ENCODE measurements at places on chromosomes 2 and 18.

GRCh38 chr2:78576409-78576808 lies 449.1 kb upstream of the REG3G start:
- DNase-seq = no peak

- DNase-seq = no peak
Observed at GRCh38 chr2:17915811-17916518, 37.5 kb downstream of the KCNS3 start.

GRCh38 chr18:31079973-31080372 lies 22.2 kb downstream of the DSC2 start:
- no peak for DNase-seq

GRCh38 chr2:233953087-233953801 lies 36.1 kb downstream of the TRPM8 start:
- DNase-seq = no peak

GRCh38 chr2:133296401-133296800 lies 271.9 kb downstream of the NCKAP5 start:
- DNase-seq = no peak

GRCh38 chr2:165408186-165408585 lies 61.3 kb upstream of the CSRNP3 start:
- DNase-seq = no peak

DNA sequence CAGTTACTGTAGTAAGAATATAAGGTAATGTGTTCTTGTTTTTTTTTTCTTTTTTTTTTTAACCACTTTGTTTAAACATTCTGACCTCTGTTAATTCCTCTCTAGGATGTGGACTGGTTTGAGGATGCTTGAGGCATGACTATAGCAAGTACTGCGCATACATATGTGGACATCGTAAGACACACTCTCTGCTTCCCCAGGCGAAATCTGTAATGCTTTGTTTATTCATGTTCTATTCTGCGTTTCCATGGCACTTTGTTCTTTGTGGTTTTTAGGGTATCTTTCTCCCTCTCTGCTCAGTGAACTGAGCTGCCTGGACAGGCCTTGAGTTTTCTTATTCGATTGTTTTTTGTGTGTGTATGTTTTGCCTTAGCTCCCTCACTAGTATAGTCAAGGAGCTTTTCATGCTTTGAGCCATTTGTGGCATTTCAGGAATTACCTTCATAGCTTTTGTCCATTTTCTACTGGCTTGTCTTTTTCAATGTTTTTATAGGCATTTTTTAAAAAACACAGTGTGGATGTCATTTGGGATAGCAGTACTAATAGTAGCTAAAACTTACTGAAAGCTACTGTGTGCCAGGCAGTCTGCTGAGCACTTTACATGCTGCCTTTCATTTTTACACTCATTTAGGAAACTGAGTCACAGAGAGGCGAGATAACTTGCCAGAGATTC lies 1.9 kb upstream of the SH3BP4 start:
- DNase-seq = peak; percentile 83

DNA sequence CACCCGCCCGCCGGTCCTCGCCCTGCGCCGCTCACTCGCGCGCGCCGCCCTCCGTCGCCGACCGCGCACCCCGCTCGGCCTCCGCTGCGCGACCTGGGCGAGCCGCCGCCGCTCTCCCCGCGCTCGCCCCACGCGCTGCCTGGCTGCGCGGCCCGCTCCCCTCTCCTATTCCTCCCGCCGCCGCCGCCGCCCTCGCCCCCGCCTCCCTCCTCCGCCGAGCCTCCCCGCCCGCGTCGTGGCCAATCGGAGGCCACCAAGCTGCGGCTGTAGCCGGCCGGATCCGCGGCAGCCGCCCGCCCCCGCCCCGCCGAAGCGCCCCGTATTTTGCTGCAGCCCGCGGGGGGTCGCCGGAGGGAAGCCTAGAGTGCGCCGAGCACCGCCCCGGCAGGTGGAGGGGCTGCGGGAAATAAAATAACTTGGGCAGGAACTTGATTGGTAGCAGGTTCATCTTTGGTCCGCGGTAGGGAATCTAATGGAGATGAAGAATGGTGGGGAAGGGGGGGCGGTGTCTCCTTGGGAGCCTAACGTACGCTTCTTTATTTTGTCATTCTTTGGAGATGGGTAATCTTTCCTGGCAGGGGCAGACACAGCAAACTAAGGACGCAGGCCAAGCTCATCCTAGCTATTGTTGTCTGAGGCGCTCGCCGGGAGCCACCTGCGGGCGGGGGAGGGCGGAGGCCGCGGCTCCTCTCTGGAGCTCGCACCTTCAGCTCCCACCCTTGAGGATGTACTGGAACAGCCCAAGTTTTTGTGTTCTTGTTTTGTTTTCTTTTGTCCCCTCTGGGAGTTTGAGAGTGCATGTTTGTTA lies 1.1 kb upstream of the CDH2 start:
- no peak for DNase-seq

DNA sequence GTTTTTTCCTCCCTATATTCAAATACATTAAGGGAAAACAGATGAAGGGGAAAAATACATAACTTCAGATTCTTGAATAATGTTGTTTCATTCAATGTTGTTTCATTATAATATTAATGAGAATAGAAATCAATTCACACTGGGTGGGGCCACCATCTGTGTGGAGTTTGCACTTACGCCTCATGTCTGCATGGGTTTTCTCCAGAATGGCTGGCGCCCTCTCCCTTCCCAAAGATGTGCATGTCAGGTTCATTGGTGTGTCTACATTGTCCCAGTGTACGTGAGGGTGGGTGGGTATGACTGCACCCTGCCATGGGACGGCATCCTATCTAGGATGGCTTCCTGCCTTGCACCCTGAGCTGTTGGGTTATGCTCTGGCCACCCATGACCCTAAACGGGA lies 51.7 kb downstream of the COBLL1 start:
- DNase-seq = no peak

GRCh38 chr2:177726931-177727348 lies 334.4 kb downstream of the AGPS start:
- no peak for DNase-seq

- no peak for DNase-seq
Observed at GRCh38 chr2:9554921-9555296, 721 bp downstream of the ADAM17 start.

DNA sequence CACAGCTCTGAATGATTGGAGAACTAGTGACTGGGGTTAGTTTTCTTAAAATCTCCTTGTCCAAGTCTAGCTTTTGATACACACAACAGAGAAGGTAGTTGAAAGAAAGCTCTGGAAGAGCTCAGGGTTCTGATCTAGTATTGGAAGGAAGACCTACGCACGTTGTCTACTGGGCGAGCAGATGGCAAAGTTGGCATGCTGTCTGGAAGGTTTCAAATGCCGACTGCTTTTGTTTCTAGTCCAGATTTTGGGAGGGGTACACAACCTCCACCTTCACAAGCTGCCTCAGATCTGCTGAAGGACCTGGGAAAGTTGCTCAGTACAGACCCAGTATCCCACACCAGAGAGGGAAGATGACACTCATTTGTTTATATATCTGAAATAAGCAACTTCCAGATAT lies 507.3 kb downstream of the RNF144A start:
- no peak for DNase-seq

- DNase-seq = no peak
Observed at GRCh38 chr2:166627893-166628292, 133.8 kb upstream of the SCN7A start.

DNA sequence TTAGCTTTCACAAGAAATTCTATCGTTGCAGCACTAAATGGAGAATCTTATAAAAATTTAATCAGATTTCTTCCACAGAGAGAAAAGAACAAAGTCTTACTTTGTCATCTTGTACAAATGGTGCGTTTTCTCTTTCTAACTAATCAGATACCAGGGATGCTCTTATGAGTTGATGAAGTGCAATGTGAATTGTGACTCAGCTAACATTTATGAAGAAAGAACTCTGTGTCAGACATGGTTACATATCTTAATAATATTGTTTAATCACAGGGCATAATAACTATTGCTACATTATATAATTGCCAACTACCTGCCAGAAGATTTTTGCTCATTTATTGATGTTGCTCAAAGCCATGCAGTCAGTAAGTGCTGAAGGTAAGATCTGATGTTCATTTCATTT lies 465.0 kb downstream of the CCDC85A start:
- no peak for DNase-seq

- no peak for DNase-seq
Observed at GRCh38 chr2:150165988-150166312, 321.5 kb downstream of the RND3 start.

DNA sequence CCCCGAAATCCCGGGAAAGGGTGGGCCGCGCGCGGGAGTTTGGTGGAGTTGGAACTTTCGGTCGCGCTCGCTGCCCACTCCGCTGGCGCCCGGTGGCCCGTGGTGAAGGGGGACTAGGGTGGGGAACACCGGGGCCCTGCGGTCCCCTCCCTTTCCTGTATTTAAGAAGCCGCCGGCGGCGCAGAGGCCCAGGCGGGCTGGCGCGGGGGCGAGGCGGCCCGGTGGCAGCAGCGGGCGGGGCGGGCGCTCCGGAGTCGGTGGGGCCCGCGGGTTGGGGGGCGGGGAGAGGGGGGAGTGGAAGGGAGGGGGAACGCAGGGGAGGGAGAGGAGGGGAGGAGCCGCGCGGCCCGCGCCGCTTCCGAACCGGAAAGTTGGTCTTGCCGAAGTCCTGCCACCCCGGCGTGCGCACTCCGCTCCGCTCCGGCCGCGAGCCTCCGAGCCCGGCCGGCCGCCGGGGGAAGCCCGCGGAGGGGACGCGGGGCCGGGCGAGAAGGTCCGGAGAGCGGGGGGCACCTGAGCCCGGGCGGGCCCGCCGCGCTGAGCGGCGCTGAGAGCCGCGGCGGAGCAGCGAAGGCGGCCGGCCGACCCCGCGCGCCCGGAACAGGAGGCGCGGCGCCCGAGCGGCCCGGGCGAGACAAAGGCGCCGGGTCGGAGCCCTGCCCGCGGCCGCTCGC lies 425 bp upstream of the SALL3 start:
- no peak for DNase-seq

DNA sequence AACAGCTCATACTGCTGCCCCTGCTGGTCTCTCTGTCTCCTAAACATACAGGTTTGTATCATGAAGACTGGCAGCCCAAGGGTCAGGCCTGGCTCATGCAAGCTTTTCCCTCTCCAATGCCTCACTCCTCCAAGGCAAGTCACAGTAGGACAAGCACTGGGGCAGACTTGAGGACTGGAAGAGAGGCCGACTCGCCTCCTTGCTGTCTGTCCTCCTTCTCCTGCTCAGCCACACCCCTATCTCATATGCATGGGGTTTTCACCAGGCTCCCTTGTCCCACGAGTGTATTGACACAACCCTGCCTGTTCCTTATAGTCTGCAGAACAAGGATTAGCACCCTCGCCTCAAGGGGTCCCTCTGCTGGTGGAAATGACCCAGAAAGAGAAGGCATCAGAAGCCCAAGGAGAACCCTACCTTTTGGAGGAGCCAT lies 223.7 kb downstream of the SOX11 start:
- DNase-seq = peak; percentile 12

- no peak for DNase-seq
Observed at GRCh38 chr2:39373181-39373802, 63.8 kb downstream of the MAP4K3 start.

DNA sequence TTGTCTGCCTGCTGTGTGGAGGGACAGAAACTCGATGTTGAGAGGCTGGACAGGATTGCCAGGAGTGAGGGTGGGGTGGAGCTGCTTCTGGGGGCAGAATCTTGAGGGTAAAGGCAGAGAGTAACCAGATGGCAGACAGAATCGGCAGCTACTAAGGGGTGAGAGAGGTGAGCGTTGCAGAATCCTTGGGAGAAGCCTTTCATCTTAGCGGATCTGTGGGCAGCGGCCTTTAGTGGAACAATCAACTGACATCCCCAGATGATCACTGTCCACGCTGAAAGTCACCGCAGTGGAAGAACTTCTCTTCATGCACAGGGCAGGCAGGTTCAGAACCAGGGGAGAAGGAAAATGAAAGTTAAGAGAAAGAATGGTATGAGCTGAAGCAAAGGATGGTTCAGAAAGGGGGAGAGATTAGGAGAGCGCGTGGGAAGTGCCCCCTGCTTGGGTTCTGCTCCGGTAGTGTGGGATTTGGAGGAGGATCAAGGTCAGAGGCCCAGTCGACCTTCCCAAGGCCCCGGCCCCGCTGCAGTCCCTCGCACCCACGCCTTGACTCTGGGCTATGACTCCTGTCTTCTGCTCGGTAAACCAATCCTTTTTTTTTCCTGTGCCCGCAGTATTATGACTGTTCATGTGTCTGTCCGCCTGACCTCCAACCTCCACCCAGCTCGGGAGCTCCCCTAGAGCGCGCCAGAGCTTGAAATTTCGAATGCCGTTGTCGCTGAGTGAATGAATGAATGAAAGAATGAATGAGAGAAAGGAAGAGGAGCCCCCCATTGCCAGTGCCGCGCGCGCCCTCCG lies 584 bp downstream of the BOLA3 start:
- no peak for DNase-seq

DNA sequence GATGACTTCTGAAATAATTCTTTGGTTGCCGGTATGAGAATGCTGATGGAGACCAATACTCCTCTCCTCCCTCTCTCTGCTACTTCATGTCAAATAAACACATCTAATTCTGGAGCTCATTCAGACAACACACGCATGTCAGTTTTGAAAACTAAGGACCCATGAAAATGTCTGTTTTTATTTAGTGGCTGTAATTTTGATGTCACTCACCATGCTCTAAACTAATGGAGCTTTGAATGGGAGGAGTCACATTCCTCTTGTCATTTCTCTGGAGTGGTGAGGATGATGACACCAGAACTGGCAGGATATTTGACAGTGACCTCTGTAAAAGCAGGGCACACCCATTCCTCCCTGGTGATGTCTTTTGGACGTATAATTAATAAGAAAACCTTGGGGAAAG lies 163.0 kb downstream of the PHLPP1 start:
- DNase-seq = no peak

Data from smooth muscle cell of the brain vasculature (primary cell).